ENCODE measurements at places on chromosomes 7 and 10.
A peak's percentile ranks its signal among the peaks of the same experiment; 100 is the strongest.

DNA sequence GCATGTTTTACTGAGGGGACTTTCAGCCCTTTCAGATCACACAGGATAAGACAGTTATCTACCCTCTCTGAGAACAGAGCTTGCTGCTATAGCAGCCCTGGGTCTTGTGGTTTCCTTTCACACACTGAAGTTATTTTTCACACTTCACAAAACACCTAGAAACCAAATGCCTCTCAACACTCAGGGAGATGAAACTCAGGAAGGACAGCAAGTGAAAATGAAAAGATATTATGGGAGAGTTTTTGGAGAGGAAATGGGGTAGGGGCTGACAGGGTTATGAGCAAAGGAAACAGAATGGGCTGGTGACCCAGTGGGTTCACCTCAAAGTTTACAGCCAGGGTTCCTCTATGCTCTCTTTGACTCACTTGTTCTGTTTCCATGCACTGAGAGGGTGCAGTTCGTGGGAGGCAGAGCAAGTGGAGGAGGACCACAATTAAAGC, 17.0 kb upstream of the GIMAP2 start:
- no peak for DNase-seq

- DNase-seq = no peak
Observed at GRCh38 chr7:36261019-36261754, 108.1 kb downstream of the EEPD1 start.

- DNase-seq = peak; percentile 81
Observed at GRCh38 chr10:30687698-30688213, 58.2 kb upstream of the LYZL2 start.

DNA sequence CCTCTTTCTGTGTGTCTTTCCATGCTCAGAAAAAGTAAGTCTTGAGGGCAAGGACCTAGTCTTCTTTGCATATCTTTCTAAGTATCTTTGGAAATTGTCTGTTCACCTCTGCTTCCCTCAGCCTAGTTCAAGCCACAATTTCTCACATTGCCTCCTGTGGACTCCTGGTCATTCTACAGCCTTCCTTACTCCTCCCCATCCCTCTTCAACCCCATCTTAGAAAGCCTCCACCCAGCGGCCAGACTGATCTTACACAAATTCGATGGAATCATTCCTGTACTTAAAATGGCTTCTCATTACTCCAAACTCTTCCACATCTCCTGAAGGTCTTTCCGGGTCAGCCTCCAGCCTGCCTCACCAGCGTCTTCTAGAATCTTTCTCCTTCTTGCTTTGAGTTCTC, 24.1 kb upstream of the AGK start:
- DNase-seq = no peak

DNA sequence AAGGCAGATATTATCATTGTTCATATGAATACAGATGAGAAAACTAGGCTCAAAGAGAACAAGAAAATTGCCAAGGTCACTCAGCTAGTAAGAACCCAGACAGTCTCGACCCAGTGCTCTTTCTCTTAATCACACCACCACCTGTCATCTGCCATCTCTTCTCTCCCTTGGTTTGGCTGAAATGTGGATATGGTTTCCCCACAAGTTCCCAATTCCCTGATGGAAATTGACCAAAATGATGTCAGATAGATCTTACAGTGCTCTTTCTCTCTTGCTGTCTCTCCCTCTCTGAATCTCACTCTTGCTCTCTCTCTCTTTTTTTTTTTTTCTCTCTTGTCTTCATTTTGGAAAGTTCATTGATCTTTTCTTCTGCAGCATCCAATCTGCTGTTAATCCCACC, 9.1 kb downstream of the C10orf90 start:
- no peak for DNase-seq

DNA sequence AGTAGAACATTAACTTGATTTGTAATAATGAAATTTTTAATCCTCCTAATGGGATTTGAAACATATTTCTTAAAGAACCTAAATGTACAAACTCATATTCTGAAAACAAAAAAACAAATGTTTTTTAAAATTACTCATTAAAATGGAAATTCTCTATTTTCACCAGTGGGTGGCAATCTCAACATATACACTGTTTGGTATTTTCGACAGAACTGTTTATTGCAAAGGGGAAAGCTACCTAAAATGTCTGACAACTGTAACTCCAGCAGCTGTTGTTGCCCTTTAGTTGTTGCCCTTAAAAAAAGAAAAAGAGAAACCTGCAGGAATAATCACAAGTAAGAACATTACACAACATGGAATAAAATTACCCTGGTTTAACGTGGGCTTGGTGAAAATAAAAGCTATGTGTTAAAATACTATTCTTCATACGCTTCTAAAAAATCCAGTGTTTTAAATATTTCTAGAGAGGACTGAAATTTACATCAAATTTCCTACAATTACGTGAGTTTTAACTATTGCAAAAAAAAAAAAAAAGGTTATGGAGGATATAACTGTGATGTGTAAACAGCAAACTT, 54.5 kb downstream of the COL1A2 start:
- peak; percentile 66 for DNase-seq

- DNase-seq = no peak
Observed at GRCh38 chr10:129521161-129522025, 54.4 kb downstream of the MGMT start.

GRCh38 chr10:42875798-42876341, 93.3 kb downstream of the BMS1 start:
- no peak for DNase-seq

- DNase-seq = no peak
Observed at GRCh38 chr10:88019753-88020152, 156.3 kb downstream of the PTEN start.

GRCh38 chr7:130371046-130371445, 9.2 kb upstream of the CPA1 start:
- DNase-seq = no peak
